ENCODE measurements at places on chromosomes 2 and 18.

- no peak for DNase-seq
These were observed 38.1 kb downstream of the PLEK start for GRCh38 chr2:68403199-68403644.

DNA sequence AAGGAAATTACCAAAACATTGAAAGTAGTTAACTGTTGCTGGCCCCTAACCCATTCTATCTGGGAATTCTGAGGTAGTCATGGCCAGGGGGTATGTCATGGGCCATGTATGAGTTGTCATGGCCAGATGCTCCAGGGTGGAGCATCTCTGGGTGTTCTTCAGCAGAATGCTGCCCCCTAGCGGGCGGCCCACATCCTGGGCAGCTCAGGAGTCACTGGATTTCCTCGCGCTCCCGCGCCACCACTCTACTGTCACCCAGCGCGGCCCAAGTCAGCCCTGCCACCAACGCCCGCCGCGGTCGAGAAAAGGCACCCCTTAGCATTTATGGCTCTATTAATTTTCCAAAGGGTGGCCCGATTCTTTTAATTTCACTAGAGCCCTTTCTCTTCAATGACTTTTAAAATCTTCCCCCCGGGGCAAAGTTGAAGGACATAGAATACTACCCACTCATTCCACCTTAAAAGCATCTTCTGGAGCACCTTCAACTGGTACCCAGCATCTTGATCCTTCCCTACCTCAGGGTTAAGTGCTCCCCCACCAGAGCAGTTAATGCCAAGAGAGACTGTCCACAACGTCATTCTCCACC is 41.6 kb downstream of the PKDCC start:
- DNase-seq, result peak; percentile 80

- no peak for DNase-seq
These were observed 88.5 kb downstream of the ICA1L start for GRCh38 chr2:202782940-202783558.

DNA sequence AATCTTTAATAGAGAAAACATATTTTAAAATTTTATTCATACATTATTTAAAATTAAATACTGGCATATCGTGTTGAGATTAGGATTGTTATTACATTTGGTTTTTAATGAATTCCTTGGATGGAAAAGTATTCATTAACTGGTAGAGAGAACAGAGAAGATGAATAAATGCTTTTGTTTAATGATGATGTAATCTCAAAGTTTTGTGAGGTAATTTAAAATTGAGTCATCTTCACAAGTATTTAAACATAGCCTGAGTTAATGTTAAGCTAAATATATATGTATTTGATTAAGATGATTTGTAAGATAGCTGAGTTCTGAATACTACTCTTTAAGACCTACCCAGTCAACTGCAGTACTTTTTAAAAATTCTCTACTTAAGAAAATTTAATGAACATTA is 713.4 kb upstream of the VRK2 start:
- DNase-seq, result peak; percentile 4

DNA sequence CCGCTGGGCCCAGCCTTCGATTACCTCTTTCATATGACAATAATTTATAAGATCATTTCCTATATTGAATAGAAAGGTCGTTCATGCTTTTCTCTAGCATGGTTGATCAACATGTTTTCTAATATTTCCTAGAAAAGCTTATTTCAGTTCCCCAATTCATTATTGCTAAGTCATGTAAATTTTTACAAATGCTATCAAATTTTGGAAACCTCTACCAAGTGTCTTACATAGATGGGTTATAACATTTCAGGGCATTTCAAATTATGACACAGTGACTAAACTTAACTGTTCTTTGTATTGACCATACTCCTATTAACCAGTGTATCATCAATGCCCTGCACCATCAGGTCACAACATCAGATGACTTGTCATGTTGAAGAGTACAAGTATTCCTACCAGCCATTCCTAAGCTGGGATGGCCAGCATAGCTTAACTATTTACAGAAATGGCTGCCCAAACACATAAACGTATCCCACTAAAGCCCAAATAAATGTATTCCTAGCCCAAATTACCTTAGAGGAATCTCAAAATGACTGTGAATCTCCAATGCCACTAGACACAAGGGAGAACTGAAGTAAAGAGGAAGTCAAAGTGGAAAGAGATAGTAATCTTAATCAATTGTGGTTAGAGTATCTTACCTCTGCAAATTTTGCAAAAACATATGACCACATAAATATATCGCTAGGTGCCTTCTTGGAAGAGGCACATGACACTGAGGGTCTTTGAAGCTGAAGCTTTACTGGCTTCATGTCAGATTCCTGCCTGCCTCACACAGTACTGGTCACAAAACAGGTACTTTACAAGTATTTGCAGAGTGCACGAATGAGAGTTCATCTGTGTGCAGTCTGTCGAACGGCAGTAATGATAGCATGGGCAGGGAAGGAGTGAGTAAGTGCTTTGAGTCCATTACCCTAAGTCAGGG is 87.3 kb upstream of the TLK1 start:
- no peak for DNase-seq

DNA sequence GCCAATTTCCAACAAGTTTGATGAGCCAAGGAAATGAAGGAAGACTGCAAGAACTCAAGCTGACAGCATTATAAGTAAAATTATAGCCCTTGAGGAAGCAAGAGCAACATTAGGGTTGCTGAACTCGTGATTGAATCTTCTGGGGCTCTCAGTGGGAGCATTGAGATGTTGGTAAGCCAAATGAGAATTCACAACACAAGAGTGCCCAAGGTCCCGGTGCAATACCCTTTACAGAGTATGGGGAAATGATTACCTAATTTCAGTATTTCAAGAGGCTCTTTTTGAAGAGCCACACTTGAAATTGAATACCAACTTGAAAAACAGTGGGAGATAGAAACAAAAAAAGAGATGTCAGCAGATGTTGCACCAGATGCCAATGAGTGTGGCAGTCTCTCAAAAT is 554.5 kb downstream of the STK39 start:
- DNase-seq, result no peak

GRCh38 chr2:38603402-38604290 is 918 bp upstream of the HNRNPLL start:
- DNase-seq, result peak; percentile 87

- peak; percentile 77 for DNase-seq
These were observed 140.0 kb upstream of the ST6GAL2 start for GRCh38 chr2:107025869-107026380.

- peak; percentile 78 for DNase-seq
These were observed 84.7 kb upstream of the NEDD4L start for GRCh38 chr18:57959278-57959677.

- DNase-seq, result no peak
These were observed 24.5 kb upstream of the TANC1 start for GRCh38 chr2:158943973-158944372.

GRCh38 chr2:160271171-160272086 is 71.4 kb upstream of the ITGB6 start:
- no peak for DNase-seq

DNA sequence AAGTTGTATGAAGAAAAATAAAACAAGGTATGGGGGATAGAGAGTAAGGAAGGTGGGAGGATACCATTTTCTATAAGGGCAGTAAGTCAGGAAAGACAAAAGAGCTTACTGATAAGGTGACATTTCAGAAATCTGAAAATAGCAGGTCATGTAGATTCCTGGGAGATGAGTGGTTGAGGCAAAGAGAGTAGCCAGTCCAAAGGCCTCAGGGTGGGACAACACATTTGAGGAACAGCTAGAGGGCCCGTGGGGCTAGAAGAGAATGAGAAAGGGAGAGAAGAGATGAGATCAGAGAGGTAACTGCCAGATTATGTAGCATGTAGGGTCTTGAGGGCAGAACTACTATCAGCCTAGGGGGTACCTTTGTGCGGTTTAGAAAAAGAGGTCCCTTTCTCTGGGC is 2.9 kb downstream of the CLHC1 start:
- DNase-seq, result no peak

DNA sequence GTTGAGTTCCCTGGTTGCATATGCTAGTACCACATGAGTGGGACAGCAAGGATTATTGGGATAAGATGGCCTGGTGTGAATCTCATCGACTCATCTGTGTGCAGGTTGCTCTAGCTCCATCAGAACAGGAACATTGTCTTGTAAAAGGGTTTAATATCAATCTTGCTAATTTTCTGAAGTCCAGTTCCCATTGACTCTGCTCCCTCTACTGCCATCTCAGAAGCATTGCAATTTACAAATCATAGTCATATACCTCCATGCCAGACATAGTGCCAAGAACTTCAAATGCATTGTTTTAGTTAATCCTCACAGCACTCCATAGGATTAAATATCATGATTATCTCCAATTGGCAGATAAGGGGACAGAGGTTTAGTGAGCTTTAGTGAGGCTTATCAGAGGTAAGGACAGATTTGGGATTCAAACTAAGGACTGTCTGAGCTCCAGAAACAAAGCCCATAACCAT is 4.8 kb upstream of the STAT4 start:
- DNase-seq, result peak; percentile 75

DNA sequence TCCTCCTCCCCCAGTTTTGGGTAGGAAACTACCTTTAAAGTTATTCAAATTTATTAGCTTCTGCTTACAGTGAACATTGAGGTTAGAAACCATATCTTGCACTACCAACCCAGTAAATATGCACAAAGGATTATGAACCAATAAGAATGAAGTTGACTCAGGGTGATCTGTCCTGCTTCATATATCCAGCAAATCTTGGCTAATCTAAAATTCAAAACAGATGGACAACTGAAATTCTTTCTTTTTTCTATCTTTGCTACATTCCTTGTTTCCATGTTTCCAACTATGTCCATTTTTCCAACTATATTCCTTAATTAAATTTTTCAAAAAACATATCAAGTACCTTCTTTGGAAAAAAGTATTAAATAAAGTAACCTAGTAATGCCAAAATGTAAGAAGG is 149.3 kb downstream of the FAM124B start:
- peak; percentile 88 for DNase-seq

DNA sequence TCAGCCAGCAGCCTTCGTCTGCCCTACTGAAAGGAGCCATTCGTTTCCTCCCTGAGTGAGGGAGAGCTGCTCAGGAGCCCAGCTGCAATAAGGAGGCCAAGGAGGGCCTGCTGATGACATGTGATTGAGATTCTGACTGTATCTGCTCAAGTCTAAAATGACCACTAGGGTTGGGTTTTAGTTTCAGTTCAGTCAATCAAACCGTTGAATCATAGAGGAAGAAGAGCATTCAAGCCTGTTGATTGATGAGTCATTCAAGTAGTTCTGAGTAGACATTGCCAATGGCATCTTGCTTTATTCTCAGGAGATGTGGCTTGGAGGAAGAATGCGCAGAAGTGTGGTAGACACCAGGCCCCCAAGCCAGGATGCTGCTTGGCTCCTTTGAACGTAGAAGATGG is 19.9 kb upstream of the BCL2L11 start:
- no peak for DNase-seq

DNA sequence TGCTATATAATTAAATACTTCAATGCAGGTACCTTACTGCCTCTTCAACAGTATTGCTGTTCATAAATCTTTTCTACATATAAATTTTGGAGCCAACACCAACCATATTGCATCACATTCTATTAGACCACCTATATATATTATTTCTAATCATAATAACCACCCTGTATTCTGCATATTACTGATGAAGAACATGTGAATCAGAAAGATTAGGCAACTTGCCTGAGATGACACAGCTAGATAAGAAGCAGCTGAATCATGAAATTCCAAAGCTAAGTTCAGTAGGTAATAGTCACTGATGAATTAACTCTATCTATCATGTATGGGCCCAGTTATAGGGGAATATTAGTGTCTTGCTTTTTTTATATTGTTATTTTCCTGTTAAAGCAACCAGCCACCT is 161.8 kb downstream of the AGPS start:
- DNase-seq, result no peak

DNA sequence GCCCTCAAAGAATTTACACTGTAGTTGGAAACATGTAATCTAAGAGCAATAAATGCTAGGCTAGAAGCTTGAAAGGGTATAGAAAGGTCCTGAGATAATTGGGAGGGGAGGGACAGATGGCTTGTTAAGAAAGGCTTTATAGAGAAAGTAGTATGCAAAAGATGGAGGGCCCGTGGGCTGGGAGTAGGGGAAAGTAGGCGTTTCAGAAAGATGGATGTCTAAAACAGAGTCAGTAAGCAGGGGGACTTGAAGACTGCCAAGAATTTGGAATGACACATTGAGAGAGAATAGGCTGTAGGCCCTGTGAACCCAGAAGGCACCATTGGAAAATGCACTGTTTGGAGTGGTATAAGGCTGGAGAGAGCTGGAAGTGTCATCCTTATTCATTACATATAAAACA is 822 bp downstream of the PSMG2 start:
- DNase-seq, result peak; percentile 74

DNA sequence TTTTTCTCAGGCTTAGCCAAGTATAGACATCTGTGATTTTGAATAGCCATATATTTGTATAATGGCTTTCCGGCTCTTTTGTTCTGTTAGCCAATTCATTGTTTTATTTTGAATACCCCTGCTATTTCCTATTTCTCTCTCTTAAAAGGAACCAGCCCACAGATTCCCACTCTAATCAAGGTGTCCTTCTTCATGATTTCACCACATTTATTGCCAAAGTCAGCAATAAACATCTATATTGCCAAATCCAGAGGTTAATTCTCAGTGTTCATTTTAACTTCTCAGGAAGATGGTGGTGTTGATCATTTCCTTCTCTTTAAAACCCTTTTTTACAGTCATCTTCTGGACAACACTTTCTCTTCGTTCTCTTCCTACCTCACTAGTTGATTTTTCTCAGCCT is 13.1 kb upstream of the ITPRID2 start:
- DNase-seq, result no peak

DNA sequence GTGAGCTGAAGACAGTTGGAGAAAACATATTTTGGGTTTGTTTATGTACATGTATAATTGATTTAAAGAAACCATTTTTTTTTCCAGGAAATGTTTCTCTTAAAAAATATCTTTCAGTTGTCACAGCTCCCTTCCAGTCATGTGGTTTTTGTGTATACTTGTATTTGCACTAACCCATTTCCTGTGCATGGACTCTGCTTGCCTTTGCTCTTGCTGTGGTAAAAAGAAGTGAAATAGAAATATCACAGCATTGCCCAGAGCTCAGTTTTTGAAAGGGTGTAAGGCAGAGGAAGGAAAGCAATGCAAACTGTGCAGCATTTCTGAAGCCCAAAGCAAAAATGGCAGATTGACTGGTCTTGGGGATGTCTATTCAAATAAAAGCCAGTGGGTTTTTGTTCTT is 10.4 kb upstream of the DOCK10 start:
- no peak for DNase-seq

All from GM23248 (cell line).